ENCODE measurements at places on chromosomes 16 and 17. TPM values are rescaled to one million over a fixed set of nuclear protein-coding genes. Genes with fewer than 3 reads are reported as not detected.

RAC3 gene
- total RNA-seq: 31.6 TPM

CALB2 gene
- not detected for total RNA-seq

SULT1A4 gene
- total RNA-seq: 1.1 TPM

IRX5 gene
- 1.0 TPM for total RNA-seq

TP53TG3 gene
- total RNA-seq: not detected

CTRB2 gene
- total RNA-seq: not detected

KIAA0753 gene
- 24.1 TPM for total RNA-seq

- H3K4me1 ChIP-seq: no peaks in the 10 kb centered on the region
- H3K27me3 ChIP-seq: peaks cover 28% of the 10 kb centered on the region
- H3K4me3 ChIP-seq: no peak overlapping the region
- DNase-seq: no peak
Observed at GRCh38 chr16:71431176-71431575, 10.7 kb downstream of the TLE7 start.

GRCh38 chr17:34413443-34414119, 50.5 kb upstream of the CCL1 start:
- H3K4me3 ChIP-seq: no peak overlapping the region
- no peak for DNase-seq
- H3K27ac ChIP-seq: no peak overlapping the region
- peaks cover 28% of the 10 kb centered on the region for H3K27me3 ChIP-seq
- no peaks in the 10 kb centered on the region for H3K4me1 ChIP-seq

DNA sequence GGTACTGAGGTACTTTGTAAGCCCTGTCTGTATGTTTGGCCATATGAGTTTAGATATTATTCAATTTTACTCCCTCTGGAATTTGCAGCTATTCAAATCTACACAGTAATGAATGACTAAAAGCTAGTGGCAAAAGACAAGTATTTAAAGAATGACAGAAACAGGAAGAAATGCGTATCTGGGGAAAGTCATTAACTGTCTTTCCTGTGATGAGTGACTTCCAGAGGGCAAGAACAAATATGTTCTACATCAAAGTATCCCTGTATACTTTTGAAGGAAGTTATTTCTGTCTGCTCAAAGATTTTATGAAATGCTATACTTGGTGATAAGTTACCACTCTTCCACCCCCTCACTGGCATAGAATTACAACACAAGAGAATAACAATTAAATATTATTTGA, 489.3 kb upstream of the SOX9 start:
- no peaks in the 10 kb centered on the region for H3K4me1 ChIP-seq
- no peak for DNase-seq
- no peak overlapping the region for H3K27ac ChIP-seq
- no peaks in the 10 kb centered on the region for H3K27me3 ChIP-seq

DNA sequence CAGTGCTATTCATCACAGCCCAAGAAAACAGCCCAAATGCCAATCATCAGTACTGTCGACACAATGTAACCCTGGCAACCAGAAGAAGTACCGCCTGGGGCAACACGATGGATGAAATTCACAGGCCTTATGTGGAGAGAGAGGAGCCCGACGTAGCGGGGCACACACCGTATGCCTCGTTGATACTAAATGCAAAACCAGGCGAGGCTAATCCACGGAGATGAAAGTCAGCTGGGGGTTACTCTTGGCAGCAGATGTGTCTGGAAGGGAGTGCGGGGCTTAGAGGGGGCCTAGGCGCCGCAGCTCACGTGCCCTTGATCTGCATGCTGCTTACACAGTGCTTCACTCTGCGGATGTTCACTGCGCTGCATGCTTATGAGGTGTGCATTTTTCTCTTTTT, 29.8 kb downstream of the ITGAE start:
- H3K36me3 ChIP-seq: no peaks in the 10 kb centered on the region
- H3K4me1 ChIP-seq: no peaks in the 10 kb centered on the region
- no peak overlapping the region for H3K4me3 ChIP-seq
- no peak overlapping the region for H3K27ac ChIP-seq

DNA sequence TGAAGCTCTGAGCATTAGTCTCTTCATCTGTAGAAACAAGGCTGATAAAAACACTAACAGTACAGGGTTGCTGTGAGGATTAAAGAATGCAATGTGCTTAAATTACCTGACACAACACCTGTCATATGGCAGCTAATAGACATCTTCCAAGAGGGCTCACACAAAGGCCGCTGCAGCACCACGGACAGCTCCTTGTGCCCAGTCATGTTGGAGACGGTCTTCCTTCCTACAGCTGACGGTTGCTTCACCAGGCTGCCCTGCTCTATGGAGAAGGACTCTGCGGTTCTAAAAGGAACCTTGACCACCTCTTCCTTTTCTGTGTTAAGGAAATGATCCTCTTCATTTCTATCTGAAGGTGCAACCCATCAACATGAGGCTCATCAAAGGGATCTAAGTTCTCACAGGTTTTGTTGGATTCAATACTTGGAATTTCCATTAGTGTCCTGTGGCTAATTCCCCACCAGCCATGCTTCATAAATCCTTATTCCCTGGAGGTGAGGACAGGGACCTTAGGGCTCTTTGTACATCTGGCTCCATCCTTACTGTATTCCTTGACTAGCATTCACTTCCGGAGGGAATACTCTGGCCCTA, 138.9 kb upstream of the CES5A start:
- peaks cover 20% of the 10 kb centered on the region for H3K27me3 ChIP-seq
- no peak overlapping the region for H3K4me3 ChIP-seq
- no peaks in the 10 kb centered on the region for H3K36me3 ChIP-seq
- DNase-seq: peak; percentile 89
- H3K4me1 ChIP-seq: no peaks in the 10 kb centered on the region

GRCh38 chr16:17138801-17139200, 332.0 kb downstream of the XYLT1 start:
- H3K4me1 ChIP-seq: no peaks in the 10 kb centered on the region
- no peaks in the 10 kb centered on the region for H3K27me3 ChIP-seq

GRCh38 chr16:1099189-1100083, 3.4 kb upstream of the C1QTNF8 start:
- H3K36me3 ChIP-seq: no peaks in the 10 kb centered on the region
- no peak overlapping the region for H3K4me3 ChIP-seq
- no peak for DNase-seq
- peaks cover 26% of the 10 kb centered on the region for H3K4me1 ChIP-seq
- no peak overlapping the region for H3K27ac ChIP-seq

- no peak overlapping the region for H3K27ac ChIP-seq
- H3K27me3 ChIP-seq: peaks cover 41% of the 10 kb centered on the region
- DNase-seq: no peak
- no peaks in the 10 kb centered on the region for H3K36me3 ChIP-seq
- H3K4me3 ChIP-seq: no peak overlapping the region
Observed at GRCh38 chr16:67357561-67357960, 30.9 kb downstream of the LRRC36 start.

DNA sequence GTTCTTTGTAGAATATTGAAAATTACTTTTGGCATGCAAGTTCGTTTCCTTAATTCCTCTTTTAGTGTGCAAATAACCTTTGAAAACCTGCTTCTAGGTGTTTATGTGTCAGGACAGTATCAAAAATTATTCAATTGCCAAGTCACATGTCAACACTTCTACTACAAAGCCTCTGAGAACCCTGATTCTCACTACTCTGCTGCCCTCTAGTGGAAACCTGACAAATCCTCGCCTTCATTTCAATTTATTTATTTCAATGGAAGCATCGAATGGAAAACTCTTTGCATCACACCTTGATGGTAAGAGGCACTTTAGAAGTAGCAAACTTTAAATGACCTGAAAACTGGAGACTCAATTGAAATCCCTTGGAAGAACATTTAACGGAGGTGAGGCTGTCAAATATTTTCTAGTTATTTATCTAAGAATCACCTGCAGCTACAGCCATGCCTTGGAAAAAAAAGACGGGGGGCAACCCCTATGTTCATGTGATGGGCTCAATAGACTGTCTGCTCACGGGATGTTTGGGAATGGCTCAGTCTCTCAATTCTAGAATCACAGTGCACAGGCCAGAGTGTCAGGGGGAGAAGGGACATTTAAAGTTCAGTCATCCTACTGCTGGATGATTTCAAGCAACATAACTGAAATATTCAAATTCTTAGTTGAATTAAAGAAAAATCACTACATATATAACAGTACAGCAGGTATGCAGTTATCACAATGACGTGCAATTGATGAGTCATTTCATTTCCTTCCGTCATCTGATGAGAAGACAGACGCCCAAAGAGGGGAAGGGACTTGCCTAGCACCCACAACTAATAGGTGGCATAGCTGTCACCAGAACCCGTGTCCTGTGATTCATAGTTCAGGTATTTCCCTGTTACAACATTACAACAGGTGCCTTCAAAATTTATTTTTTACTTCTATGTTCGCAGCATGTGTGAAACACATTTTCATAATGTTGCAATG, 563.9 kb downstream of the TOX3 start:
- no peaks in the 10 kb centered on the region for H3K36me3 ChIP-seq
- DNase-seq: peak; percentile 84
- no peaks in the 10 kb centered on the region for H3K4me1 ChIP-seq
- no peak overlapping the region for H3K27ac ChIP-seq
- H3K27me3 ChIP-seq: no peaks in the 10 kb centered on the region

DNA sequence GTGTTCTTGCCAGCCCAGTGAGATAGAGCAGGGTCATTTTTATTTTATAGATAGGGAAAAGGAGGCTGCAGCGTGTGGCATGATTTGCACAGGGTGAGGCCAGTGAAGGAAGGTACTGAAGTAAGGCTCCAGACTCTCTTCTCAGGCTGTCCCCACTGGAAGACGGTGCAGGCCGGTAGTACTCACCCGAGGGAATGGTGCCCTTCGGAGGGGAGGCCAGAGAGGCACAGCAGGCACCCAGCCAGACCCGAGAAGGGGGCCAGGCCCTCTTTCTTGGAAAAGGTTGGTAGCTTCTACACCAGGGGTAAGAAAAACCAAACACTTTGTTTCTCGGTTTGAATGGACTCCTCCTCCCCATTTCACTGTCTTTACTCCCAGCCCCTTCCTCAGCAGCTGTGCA, 288 bp downstream of the ANKRD40CL start:
- no peaks in the 10 kb centered on the region for H3K27me3 ChIP-seq
- H3K36me3 ChIP-seq: no peaks in the 10 kb centered on the region
- no peak overlapping the region for H3K27ac ChIP-seq
- no peaks in the 10 kb centered on the region for H3K4me1 ChIP-seq
- no peak overlapping the region for H3K4me3 ChIP-seq

DNA sequence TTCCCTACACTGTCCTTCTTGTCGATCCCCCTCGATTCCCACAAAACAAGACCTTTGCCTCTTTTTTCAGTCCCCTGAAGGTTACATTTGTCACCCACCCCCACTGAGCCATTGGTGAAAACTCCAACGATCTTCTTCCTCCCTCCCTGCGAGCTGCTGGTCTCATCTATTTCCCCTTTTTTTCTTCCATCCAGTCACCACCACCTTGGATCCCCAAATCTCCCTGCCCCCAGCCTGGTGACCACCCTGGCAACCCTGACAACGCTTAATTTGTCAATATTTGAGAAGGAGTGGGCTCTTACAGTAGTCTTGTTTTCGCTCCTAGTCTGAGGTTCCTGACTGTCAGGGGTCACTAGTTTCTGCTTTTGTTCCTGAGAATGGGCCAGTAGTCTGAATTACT, 62.9 kb downstream of the SMPD3 start:
- DNase-seq: no peak
- H3K27ac ChIP-seq: no peak overlapping the region
- no peaks in the 10 kb centered on the region for H3K36me3 ChIP-seq
- no peaks in the 10 kb centered on the region for H3K27me3 ChIP-seq
- peaks cover 24% of the 10 kb centered on the region for H3K4me1 ChIP-seq
- no peak overlapping the region for H3K4me3 ChIP-seq

DNA sequence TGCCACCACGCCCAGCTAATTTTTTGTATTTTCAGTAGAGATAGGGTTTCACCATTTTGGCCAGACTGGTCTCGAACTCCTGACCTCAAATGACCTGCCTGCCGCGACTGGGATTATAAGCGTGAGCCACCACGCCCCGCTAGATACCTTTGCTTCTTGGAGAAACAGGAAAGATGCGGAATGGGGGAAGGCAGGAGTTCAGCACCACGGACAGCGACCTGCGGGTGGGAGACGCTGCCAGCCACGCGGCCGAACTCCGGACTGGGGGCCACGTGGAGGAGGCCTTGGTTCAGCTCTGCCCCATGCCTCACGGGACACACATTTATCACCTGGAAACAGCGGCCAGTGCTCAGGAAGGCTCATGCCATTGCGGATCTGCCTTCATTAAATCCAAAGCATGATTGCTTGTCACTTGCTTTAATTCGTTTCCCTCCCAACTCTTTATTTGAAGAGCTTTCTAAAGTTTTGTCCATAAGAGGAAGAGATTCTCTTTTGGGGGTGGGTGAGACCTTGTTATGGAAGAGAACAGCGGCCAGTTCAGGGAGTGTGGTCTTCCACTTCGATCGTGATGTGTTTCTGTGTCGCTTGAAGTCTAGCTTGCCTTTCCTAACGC, 219.9 kb downstream of the ENGASE start:
- H3K36me3 ChIP-seq: no peaks in the 10 kb centered on the region
- DNase-seq: peak; percentile 92
- H3K4me1 ChIP-seq: no peaks in the 10 kb centered on the region
- no peak overlapping the region for H3K4me3 ChIP-seq
- H3K27ac ChIP-seq: no peak overlapping the region
- peaks cover 36% of the 10 kb centered on the region for H3K27me3 ChIP-seq

DNA sequence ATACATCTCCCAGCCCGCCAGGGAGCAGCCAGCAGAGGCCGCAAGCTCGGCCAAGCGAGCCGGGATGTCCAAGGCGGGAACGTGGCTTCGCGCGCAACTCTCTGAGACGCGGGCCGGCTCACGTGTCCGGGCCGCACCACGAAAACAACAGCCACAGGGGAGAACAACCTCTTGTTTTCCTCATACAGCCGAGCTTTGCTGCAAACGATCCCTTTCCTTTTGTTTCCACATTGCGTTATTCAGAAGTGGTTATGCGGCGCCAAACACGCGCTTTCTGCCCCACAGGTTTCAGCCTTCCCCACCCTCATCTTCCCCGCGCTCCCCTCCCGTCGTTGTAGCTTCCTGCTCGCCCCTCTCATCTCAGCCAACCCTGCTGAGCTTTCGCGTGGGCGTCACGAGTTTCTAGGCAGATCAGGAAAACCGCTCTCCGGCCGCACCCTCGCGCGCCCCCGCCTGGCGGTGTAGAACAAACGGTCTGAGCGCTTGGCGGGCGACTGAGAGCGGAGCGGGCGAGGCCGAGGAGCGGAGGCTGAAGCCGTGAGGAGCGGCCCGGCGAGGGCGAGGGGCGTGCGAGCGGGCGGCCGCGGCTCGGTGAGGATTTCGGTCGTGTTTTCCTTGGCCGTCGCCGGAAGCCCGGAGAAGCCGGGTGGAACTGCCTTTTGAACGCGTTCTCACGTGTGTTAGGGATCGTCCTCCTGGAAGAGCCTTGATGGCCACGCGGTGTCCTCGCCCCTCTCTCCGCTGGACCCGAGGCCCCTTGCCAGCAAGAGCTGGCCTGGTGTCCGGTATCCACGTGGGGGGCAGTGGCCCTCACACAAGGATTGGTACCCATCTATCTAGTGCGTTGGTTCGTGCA, 6.6 kb upstream of the SMARCD2 start:
- H3K36me3 ChIP-seq: no peaks in the 10 kb centered on the region
- no peak overlapping the region for H3K27ac ChIP-seq
- no peaks in the 10 kb centered on the region for H3K4me1 ChIP-seq
- H3K27me3 ChIP-seq: peaks cover 61% of the 10 kb centered on the region
- DNase-seq: peak; percentile 91

Measured in neural progenitor cell (in vitro differentiated cells).